Stimulated activated CD4-positive, alpha-beta T cell treated with anti-CD3 and anti-CD28 coated beads, Interleukin-2, amount 100 ng/mL, for 24 hours (primary cell): ENCODE measurements at places on chromosomes 5 and 9.

DNA sequence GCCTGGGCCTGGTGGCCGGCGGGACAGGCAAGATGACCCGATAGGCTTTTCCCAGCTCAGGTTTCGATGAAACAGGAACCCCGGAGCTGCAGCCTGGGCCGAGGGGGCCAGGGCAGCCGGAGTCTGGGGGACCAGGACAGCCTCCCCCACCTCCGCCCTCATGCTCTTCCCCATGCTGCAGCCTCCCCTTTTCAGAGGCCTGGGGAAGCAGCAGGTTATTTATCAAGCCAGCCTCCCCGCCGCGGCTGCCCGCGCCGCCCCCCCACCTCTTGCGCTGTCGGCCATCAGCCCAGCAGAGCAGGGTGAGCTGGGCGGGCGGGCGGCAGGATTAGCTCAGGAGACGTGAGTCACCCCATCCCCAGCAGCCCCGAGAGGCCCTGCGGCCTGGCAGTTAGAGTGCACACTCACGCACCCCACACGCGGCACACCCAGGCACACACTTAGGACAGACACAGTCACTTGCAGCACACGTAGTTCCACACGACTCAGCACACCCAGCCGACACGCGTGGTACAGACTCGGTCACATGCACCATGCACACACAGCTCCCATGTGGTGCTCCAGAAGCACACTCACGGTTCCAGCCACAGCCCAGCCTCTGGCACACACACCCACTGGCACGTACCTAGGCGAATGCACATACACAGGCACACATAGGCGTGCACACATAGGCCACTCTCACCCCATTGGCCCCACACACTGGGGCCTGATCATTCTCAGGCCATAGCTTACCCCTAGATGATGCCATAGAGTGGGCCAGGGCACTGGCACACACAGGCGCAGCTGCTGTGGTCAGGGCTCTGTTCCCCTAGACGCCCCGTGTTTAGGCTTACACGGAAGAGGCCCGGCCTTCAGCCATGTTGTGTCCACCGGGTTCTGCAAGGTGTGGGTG, 13.0 kb downstream of the CXXC5 start:
- no peak for DNase-seq

GRCh38 chr9:35993976-35994720, 36.2 kb upstream of the OR2S2 start:
- DNase-seq: no peak

DNA sequence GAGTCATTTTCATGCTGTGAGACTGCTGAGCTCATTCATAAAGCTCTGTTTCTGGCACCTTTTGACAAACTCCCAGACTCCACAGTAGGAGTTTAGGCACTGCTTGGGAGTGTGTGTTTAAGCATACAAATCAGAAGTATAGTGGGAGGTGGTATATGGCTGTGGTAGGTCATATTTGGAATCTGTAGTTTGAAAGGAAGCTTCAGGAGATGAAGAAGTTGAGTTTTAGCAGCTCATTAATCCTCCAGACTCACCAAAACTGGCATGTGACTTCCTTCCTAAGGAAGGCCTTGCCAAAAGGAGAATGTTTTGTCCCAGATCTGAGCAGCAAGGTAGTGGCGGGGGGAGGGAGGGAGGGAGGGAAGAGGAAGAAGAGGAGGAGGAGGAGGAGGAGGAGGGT, 52.8 kb downstream of the SAXO1 start:
- no peak for DNase-seq

DNA sequence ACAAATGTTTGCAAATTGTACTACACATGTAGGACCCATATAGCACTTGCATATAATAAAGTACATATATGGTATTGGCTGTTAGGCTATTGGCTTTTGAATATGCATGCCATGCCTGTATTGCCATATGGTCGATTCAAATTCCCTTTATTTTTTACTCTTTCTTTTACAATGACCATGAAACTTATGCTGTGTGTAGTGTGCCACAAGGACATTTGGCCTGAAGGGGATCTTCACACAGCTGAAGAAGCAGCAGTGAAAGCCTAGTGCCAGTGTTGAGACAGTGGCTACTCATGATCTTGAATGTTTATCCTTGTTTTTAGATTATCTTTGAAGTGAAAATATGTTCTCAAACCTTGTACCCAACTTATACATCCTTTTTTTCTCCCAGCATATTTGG, 20.5 kb downstream of the TGFBR1 start:
- no peak for DNase-seq

DNA sequence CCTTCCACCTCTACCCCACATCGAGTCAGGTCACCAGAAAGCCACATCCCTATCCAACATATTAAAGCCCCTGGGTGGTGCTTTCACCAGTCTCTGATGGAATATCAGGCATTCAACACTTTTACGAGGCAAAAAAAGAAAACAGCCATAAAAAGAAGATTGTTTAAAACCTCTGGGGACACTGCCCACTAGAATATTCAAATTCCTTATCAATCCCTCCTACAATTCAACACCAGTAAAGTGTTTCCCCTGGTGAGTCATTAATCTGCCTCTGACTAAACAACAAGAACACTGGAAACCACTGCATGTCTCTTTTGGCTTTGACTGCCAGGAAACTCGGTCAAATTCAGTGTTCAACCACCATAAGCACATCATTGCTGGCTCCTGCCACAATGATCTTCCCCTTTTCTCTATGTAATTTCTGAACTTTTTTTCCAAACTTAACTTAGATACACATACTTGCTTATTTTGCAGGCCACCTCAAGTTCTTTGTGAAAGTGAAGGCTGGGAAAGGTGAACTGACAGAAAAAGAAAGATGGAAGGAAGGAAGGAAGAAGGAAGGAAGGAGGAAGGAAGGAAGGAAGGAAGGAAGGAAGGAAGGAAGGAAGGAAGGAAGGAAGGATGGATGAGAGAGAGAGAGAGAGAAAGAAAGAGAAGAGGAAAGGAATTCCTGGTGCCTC, 105.3 kb downstream of the PAX5 start:
- DNase-seq: no peak

GRCh38 chr5:168260353-168261226, 30.9 kb upstream of the WWC1 start:
- DNase-seq: no peak

- DNase-seq: no peak
Measured at GRCh38 chr5:141760193-141760592, 78.2 kb upstream of the ARAP3 start.

GRCh38 chr5:178361657-178362445, 129.2 kb upstream of the PHYKPL start:
- no peak for DNase-seq

- DNase-seq: no peak
Measured at GRCh38 chr9:135422341-135422944, 57.1 kb upstream of the PPP1R26 start.

DNA sequence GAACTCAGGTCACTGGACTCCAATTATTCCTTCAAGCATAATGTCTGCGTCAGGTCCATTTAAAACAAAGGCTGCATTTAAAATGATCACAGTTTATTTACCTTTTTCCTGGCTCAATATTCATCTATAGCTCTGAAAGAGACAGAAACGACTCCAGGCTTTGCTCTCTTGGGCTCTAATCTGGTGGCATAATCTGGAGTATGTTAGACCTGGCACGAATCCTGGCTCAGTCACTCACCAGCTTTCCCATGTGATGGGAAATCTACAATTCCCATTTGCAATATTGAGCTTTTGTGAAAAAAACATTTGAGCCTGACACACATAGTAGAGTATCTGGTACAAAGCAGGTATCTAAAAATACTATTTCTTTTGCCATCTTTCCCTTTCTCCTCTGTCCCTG, 155.8 kb downstream of the SEMA6A start:
- no peak for DNase-seq
